ENCODE measurements at places on chromosomes 11 and 22. TPM values are rescaled to one million over a fixed set of nuclear protein-coding genes. Genes with fewer than 3 reads are reported as not detected.
A peak's percentile ranks its signal among the peaks of the same experiment; 100 is the strongest.

The CDKN1C gene
- 4.6 TPM for total RNA-seq

The BSCL2 gene
- 82.1 TPM for total RNA-seq

The GGT5 gene
- 3.6 TPM for total RNA-seq

The C11orf68 gene
- total RNA-seq: 84.7 TPM

GRCh38 chr11:70278994-70279393 is 8.5 kb downstream of the PPFIA1 start:
- no peaks in the 10 kb centered on the region for H3K27me3 ChIP-seq
- no peak overlapping the region for H3K4me3 ChIP-seq
- no peaks in the 10 kb centered on the region for H3K4me1 ChIP-seq
- DNase-seq: no peak
- no peak overlapping the region for H3K27ac ChIP-seq

DNA sequence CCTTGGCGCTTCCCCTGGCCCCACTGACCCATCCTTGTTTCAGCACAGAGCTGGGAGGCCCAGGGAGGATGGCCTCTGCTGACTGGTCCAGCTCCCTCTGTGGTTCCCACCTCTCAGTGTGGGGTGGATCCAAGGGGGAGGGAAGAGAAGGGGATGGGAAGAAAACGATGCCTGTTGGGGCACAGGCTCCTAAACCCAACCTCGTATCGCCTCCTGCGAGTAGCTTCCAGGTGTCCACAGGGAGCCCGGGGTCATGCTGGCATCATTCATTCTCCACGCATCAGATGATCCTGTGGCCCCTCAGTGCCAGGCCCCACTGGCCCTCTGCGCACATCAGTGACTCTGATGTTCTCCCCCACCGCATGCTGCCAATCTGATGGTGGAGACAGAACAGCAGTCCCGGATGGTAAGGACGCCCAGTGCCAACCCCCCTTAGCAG is 5.1 kb downstream of the MYEOV start:
- H3K27ac ChIP-seq: peak overlapping the region; percentile 100
- no peaks in the 10 kb centered on the region for H3K27me3 ChIP-seq
- DNase-seq: no peak
- H3K4me1 ChIP-seq: peaks cover 79% of the 10 kb centered on the region
- H3K4me3 ChIP-seq: no peak overlapping the region

- H3K4me1 ChIP-seq: no peaks in the 10 kb centered on the region
- H3K27me3 ChIP-seq: no peaks in the 10 kb centered on the region
- H3K36me3 ChIP-seq: no peaks in the 10 kb centered on the region
These were observed 479.4 kb downstream of the JRKL start for GRCh38 chr11:96869207-96869606.

DNA sequence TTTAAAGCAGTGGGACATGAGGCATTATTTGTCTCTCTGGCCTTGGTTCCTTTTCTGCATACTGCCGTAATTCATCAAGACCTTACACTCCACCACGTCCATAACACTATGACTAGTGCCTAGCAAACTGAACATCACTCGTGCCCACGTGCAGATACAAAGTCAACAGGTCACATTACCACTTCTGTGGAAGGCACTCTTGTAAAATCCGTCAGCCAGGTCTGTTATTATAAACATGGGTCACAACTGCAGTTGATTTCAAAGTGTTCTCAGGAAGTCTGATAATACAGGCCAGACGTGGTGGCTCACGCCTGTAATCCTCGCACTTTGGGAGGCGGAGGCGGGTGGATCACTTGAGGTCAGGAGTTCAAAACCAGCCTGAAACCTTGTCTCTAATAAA is 14.1 kb downstream of the VSIG10L2 start:
- no peaks in the 10 kb centered on the region for H3K4me1 ChIP-seq
- DNase-seq: no peak
- H3K36me3 ChIP-seq: no peaks in the 10 kb centered on the region
- H3K27ac ChIP-seq: no peak overlapping the region

GRCh38 chr11:108865406-108865805 is 200.5 kb downstream of the DDX10 start:
- H3K36me3 ChIP-seq: no peaks in the 10 kb centered on the region
- H3K27ac ChIP-seq: no peak overlapping the region
- H3K27me3 ChIP-seq: no peaks in the 10 kb centered on the region
- no peaks in the 10 kb centered on the region for H3K4me1 ChIP-seq
- H3K4me3 ChIP-seq: no peak overlapping the region

- H3K4me1 ChIP-seq: no peaks in the 10 kb centered on the region
- H3K36me3 ChIP-seq: no peaks in the 10 kb centered on the region
- DNase-seq: no peak
- H3K27ac ChIP-seq: no peak overlapping the region
- no peak overlapping the region for H3K4me3 ChIP-seq
- no peaks in the 10 kb centered on the region for H3K27me3 ChIP-seq
These were observed 29.7 kb downstream of the FLI1 start for GRCh38 chr11:128723531-128723930.

- no peak for DNase-seq
- no peak overlapping the region for H3K4me3 ChIP-seq
- no peak overlapping the region for H3K27ac ChIP-seq
- no peaks in the 10 kb centered on the region for H3K27me3 ChIP-seq
- peaks cover 3% of the 10 kb centered on the region for H3K36me3 ChIP-seq
- no peaks in the 10 kb centered on the region for H3K4me1 ChIP-seq
These were observed 9.8 kb downstream of the HYOU1 start for GRCh38 chr11:119047205-119047604.

DNA sequence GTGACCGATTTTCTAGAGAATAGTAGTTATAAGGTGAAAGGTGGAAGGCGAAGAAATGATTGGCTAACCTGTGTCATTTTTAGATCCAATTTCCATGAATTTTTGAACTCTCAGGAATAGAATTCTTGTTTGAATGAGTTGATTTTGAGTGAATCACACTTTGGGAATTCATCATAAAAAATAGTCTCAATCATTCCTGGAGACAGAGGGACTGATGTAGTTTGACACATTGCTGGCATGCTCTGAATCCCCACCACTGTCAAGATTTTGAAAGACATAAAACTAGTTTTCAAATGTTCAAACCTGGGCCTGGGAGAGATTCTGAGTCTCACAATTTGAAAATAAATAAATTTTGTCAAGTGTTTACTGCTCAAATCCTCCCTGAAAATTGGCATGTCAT is 861.4 kb upstream of the RAG2 start:
- no peaks in the 10 kb centered on the region for H3K4me1 ChIP-seq
- no peaks in the 10 kb centered on the region for H3K27me3 ChIP-seq
- no peak overlapping the region for H3K4me3 ChIP-seq
- no peak overlapping the region for H3K27ac ChIP-seq
- no peaks in the 10 kb centered on the region for H3K36me3 ChIP-seq
